ENCODE measurements at places on chromosomes 3 and 15. TPM values are rescaled to one million over a fixed set of nuclear protein-coding genes. Genes with fewer than 3 reads are reported as not detected.

The EPHB1 gene
- total RNA-seq = not detected

The PIERCE2 gene
- 0.51 TPM for total RNA-seq

The ZNF860 gene
- 2.5 TPM for total RNA-seq

The RAD51 gene
- total RNA-seq = 10.8 TPM

The MED12L gene
- total RNA-seq = 0.05 TPM

The CLRN1 gene
- not detected for total RNA-seq
